ENCODE measurements at places on chromosomes 3 and 15. TPM values are rescaled to one million over a fixed set of nuclear protein-coding genes. Genes with fewer than 3 reads are reported as not detected.

DNA sequence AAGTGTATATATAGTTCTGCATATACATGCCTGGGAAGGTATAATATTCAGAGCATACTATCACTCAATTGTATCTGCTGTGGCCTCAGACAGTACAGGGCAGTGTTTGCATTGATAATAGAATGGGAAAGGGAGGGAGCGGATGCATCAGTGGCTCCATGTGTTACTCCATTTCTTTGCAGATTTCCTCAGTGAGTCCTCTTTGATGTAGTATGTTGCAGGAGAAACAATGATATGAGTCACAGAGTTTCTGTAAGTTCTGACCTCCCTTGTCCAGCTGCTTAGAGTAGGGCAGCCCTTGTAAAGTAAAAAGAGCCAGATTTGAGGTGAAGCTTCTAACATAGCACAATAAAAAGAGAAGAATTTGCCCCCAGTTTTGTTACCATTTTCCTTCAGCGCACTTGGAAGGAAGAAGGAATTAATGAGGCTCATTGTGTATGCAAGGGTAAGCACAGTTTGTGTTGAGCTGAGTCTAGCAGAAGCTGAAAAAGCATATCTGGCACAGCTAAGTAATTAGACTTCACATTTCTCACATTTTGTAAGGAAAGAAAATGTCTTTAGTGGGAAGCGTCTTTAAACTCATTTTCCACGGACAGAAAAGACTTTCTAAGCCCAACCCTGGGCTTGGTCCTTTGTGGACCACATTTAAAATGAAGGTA, 555.8 kb upstream of the IL12A start:
- DNase-seq, result no peak

Gene ANKRD63
- not detected for total RNA-seq

Gene ERC2
- not detected for total RNA-seq

Gene SLC22A14
- not detected for total RNA-seq

Gene IL17RB
- not detected for total RNA-seq

Gene SLC24A5
- not detected for total RNA-seq

- no peak for DNase-seq
Observed at GRCh38 chr3:120730576-120731542, 11.5 kb downstream of the RABL3 start.

DNA sequence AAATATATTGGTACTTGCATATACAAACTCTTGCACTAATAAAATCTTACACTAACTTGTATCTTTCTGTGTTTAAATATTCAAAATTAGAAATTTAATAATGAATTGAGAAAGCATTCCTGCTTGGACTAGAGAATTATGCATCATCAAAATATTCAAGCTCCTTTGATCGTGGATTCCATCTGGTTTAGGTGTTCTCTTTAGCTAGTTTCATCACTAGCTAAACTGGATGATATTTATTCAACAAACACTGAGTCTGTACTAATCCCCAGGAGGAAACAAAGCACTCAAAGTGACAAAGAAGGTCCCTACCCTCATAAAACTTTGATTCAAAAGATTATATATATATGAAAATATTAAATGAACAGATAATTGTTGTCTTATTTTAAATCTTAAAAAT, 1360.9 kb upstream of the ALCAM start:
- no peak for DNase-seq

GRCh38 chr3:97932387-97932801, 39.8 kb downstream of the RIOX2 start:
- DNase-seq, result no peak

GRCh38 chr3:33057320-33058298, 39.3 kb downstream of the GLB1 start:
- DNase-seq, result no peak

Gene HRH1
- not detected for total RNA-seq

Gene MUC20
- total RNA-seq, result 4.1 TPM

DNA sequence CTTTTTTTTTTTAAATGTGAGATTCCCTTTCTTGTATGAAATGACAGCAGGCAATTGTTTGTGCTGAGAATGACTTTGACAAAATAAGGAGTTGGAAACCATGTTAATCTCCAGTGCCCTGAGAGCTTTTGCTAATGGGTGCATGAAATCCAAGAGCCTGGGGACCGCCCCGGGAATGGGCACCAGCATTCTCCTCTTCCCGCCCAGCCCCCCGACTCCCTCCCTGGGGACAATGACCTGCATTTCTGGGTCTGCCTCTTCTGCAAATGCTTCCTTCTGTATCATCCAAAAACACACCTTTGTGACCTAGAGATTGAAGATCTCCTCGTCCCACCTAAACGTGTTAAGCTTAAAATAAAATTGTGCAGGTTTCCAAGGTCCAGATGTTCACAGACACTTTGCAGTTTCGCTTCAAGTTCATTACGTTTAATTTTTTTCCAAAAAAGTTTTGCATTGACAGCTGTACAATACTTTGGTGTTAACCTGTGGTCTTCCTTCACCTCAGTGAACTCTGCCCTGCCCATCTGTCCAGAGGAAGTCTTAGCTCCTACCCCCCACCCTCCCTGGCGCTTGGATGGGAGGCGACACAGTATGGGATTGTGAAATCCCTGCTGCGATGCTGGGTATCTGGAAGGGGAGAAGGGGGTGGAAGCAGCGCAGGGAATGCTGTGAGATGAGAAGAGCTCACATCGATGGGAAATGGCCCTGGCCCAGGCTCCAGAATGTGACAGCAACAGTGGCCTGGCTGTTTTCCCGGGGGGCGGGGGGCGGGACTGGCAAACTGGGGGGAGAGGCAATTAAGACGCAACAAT, 50.1 kb downstream of the TLE3 start:
- DNase-seq, result no peak

GRCh38 chr15:26555898-26556297, 217.0 kb downstream of the GABRB3 start:
- no peak for DNase-seq
